ENCODE measurements at places on chromosomes 11 and 22. TPM values are rescaled to one million over a fixed set of nuclear protein-coding genes. Genes with fewer than 3 reads are reported as not detected.

OR2AG2 gene
- total RNA-seq: not detected

DAGLA gene
- 3.2 TPM for total RNA-seq

DNA sequence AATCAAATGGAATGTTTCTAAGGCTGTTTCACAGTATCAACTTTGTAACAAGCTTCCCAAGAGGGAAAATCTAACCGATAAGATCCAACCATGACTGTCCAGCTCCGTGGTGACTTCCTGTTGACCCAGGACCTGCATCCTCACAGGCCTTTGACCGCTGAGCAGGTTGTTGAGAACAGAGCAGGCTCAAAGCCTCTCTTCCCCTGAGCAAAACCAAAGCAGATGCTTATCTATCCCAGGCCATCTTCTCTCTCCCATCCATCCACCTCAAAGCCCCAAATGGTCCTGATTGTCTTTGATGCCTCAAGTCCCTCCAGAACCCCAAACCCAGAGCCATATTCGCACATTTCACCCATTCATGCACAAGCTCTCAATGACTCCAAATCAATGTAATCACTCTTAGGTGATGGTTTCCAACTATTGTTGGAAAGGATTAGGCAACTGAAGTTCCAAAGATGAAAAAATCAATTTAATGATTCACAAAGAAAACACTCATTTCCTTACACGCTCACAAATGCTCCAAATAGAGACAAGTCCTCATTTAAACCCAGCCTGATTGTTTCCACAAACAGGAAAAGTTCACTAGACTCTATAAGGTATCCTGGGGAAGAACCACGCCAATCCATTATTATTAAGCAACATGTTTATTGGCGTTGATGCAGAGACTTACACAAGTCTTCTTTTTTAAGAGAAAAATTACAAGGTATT lies 48.7 kb downstream of the C11orf58 start:
- no peak for DNase-seq

DNA sequence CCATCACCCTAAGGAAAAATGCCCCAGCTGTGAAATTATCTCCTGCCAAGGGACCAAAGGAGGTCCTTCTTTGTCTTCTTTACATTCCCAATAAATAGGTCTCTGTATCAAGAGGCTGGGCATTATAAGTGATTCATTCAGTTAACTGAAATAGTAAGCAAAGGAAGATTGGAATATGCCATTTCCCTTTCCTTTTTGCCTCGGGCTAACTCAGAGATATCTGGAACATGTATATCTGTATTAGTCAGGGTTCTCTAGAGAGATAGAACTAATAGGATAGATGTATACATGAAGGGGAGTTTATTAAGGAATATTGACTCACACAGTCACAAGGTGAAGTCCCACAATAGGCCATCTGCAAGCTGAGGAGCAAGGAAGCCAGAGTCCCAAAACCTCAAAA lies 15.3 kb upstream of the CWF19L2 start:
- DNase-seq: no peak

DNA sequence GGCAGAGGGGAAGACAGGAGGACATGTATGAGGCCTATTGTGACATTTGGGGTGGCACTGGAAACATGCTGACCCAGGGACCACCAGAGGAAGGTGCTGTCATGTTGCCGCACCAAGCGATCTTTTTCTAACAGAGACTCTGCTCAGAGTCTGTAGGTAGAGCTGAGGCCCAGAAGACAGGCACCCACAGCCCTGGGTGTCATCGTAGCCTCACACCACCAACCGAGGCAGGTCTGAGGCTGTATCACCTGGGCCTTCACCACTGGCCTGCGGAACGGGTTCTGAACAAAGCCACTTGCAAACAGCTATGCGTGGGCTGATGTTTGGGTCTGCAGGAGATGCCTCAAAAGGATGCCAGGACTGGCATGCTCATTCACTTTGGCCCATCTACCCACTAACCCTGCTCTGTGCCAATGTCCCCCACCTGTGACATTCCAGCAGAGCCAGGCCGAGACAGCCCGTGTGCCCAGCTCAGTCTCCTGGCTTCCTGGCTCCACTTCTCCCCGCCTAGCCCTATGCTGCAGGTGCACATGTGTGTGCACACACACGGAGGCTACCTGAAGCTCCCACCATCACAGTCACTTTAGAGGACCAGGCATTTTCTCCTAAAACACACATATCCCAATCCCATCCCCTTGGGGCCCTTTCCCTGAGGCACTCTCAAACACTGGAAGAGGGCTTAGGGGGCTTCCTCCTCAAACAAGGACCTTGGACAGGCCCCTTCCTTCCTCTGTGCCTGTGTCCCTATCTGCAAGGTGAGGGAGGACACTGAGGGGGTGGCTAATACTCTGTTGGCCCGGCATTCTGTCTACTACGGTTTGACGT lies 3.6 kb downstream of the TRIM29 start:
- peak; percentile 6 for DNase-seq

- DNase-seq: no peak
Observed at GRCh38 chr22:44202261-44202789, 21.6 kb downstream of the PARVG start.

All from left ventricle myocardium inferior (tissue), 1 donor.